DMS153 (cell line): ENCODE measurements at places on chromosomes 6 and 20.
A peak's percentile ranks its signal among the peaks of the same experiment; 100 is the strongest.

DNA sequence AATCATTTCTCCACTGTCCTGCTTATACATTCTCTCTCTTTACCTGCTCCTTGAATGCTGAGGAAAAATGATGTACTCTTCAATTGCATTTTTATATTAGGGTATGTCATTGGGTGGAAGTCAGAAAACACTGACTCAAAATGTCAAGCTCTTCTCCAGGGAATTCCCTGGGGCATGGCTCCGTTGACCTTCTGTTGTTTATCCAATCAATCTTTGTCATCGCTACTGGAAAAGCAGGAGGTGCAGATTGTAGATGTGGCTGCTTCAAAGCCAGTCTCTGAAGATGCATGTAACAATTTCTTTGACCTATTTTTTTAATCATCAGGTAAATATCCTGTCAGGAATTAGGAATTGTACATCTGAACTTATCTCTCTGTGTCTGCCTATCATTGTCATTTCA, 63.9 kb upstream of the TENT5A start:
- DNase-seq, result peak; percentile 61

- no peak for DNase-seq
Observed at GRCh38 chr20:22339946-22340345, 244.4 kb downstream of the FOXA2 start.

DNA sequence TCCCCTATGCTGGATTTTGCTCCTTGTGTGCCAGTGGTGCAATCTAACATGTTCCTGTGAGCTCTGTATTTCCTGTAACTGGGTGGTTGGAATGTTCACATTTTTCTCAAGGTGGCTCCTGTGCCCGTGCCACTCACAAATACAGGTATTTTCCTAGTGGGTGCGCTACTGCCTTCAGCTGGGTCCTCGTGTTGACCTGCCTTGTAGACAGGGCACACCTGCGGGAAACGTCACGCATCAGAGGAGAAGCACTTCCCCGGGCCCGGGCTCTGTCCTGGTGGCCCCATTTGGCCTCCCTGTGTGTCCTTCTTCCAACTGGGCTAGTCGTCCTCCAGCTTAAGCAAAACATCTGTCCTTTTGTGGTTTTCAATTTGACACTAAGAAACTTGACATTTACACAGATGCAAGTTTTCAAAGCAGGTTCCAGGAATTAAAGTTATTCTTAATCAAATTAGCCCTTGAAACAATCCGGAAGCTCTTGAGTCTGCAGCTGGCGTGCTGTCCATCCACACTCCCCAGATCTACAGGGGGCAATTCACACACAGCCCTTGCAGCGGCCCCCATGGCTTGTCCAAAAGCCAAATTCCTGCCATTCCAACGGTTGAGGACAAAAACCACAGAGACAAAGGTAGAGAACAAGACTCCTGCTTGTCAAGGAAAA, 275.1 kb downstream of the CDC5L start:
- DNase-seq, result no peak

- DNase-seq, result no peak
Observed at GRCh38 chr20:38973645-38974044, 11.5 kb downstream of the DHX35 start.

DNA sequence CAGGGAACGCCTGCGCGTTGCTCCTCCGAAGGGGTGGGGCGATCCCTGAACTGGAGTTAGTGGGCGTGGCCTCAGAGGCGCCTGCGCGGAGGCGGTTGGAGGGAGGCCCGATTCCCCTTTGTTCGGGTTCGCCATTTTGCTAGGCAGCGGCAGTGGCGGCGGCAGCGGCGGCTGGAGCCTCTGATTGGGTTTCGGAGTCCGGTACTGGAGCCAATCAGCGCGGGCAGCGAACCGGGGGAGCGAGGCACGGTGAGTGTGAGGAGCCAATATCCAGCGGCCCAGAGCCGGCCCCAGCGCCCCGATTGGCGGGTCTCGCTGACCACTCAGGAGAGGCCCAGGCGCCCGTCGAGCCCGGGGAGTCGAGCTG, at the start of gene NFYA:
TSS of gene NFYA (plus strand) at position 139 of the 367 bp plus-strand sequence. CDS start 6,116 bp downstream, outside the sequence.
- DNase-seq, result peak; percentile 100

DNA sequence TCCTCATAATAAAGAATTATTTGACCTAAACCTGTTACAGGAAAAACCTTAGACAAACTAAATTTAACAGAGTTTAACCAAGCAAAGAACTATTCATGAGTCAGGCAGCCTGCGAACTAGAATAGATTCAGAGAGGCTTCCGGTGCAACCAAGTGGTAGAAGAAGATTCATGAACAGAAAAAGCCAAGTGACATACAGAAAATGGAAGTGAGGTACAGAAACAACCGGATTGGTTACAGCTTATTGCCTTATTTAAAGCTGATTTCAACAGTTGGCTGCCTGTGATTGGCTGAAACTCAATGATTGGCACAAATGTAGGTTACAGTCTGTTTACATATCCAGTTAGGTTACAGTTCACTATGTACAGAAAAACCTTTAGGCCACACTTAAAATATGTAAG, 10.1 kb downstream of the PPP1R3G start:
- no peak for DNase-seq

- no peak for DNase-seq
Observed at GRCh38 chr20:32585011-32585585, at the start of gene NOL4L. TSS of gene NOL4L (minus strand) at chr20:32585333. CDS start at chr20:32584890, 443 bp downstream.

DNA sequence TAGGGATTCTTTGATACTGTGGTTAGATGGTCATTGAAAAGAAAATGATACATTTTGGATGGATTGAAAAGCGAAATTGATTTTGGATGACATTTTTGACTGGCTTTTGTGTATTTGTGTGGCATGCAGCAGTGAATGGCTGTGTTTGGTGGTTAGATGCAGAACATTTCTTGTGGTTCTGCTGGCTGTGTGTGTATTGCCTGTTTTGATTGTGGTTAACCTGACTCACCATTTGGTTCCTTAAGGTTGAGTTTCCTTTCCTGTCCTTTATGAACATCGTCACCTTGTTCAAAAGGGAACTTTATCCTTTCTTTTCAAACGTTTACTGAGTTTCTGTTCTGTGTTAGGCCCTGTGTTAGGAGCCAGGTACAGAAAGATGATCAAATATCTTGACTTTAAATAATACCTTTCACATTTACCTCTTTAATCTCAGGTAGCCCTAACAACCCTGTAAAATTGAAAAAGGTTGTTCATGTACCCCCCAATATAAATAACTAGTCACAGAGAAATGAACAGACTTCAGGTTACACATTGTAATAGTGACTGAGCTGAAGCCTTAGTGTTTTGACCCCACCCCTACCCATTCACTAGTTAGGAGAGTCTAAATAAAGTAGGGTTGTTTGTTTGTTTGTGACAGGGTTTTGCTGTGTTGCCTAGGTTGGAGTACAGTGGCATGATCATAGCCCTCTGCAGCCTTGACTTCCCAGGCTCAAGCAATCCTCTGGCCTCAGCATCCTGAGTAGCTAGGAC, 23.8 kb downstream of the ANKS1A start:
- DNase-seq, result no peak

DNA sequence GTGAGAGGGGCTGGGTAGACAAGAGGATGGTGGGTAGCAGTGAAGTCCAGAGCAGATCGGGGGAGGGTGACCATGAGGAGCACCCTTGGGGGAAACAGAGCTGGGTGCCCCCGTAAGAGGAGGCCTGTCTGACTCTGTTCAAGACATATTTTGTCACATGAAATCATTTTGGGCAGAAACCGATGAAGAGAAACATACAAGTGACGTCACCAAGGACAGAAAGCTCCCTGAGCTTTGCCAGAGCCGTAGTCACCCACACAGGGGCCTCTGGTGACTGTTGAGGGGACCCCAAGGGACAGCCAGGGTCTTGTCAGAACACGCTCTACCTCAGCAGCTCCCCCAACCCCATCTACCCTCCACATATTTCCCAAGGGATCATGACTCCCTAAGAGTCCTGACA, 39.2 kb downstream of the GPR6 start:
- no peak for DNase-seq

GRCh38 chr6:8944548-8944947, 509.2 kb upstream of the SLC35B3 start:
- DNase-seq, result no peak

GRCh38 chr6:33712914-33713313, 1.4 kb upstream of the UQCC2 start:
- DNase-seq, result no peak
